ENCODE measurements at places on chromosomes 5 and 9.

GRCh38 chr5:169192536-169192935, 108.4 kb downstream of the SLIT3 start:
- no peak for DNase-seq

GRCh38 chr5:122404018-122404417, 92.0 kb downstream of the SNCAIP start:
- no peak for DNase-seq

- DNase-seq, result no peak
Observed at GRCh38 chr5:34552686-34553085, 103.4 kb upstream of the RAI14 start.

GRCh38 chr9:136060671-136061371, 34.3 kb downstream of the NACC2 start:
- DNase-seq, result no peak

DNA sequence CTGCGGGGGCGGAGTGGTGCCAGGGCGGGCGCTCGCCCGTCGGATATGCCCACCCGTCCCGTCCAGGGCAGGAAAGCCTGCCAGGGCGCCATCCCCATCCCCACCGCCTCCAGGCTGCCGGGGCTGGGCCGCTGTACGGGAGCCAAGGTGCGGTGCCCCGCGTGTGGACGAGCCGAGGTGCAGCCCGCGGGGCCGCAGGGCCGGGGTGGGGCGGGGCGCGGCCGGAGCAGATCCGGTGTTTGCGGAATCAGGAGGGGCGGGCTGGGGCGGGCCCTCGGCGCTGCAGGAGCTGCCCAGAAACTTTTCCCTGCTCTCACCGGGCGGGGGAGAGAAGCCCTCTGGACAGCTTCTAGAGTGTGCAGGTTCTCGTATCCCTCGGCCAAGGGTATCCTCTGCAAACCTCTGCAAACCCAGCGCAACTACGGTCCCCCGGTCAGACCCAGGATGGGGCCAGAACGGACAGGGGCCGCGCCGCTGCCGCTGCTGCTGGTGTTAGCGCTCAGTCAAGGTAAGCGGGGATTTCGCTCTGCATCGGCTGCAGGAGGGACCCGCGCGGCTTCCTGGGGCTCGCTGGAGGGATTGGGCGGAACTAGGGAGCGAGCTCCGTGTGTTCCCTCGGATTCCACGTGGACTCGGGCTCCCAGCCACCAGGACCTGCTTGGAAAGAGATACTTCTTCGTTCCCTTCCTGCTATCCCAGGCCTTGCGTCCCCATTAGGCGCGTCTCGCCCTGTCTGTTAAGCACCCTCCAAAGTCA, at the start of gene ITGA2:
Gene ITGA2, plus strand, starts transcription at position 328 of the 756 bp plus-strand sequence. Its CDS starts 117 bp downstream, at position 445.
- peak; percentile 56 for DNase-seq

GRCh38 chr5:151917904-151918303, 6.7 kb downstream of the GLRA1 start:
- DNase-seq, result no peak

DNA sequence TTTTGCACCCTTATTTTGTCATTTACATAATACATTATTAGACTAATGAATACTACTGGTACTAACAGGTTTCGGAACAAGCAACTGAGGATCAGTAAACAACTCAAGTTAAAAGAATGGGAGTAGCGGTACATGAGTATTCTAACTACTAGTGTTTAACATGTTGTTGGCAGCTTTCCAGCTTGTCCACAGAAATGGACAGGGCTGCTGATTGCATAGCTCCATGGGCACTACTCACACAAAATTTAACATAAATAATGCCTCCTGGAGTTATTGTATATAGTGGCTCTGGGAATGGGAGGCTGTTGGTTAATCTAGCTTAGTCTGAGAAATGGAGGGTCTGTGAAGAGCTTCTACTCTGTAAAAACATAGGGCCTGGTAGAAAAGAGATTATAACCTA, 6.7 kb downstream of the NCBP1 start:
- no peak for DNase-seq

DNA sequence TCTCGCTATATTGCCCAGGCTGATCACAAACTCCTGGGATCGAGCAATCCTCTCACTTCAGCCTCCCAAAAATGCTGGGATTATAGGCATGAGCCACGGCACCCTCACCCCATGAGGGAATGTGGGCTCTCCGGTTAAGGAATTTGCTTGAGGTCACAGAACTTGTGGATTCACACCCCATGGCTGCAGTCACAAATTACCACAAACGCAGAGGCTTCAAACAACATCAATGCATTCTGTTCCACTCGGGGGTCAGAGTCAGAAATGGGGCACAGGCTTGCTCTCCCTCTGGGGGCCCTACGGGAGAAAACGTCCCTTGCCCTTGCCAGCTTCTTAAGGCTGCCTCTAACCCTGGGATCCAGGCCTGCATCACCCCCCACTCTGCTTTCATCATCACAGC, 12.2 kb upstream of the SPINK4 start:
- no peak for DNase-seq

- no peak for DNase-seq
Observed at GRCh38 chr5:139862803-139863202, 67.2 kb downstream of the PSD2 start.

- no peak for DNase-seq
Observed at GRCh38 chr9:77556396-77556795, 91.7 kb downstream of the GNA14 start.

DNA sequence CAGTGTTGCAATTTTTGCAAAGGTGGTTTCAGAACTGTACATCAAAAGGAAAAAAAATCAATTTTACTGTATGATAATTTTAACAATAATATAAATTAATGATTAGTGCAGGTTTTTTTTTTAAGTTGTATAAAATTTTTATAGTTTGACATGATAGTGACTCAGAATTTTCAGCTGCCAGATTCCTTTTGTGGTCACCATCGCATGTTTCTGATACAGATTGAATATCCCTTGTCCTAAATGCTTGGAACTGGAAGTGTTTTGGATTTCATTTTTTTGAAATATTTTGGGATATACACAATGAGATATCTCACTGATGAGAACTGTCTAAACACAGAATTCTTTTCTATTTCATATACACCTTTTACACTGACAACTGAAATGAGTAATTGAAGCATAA, 361.3 kb downstream of the RAB3C start:
- no peak for DNase-seq

DNA sequence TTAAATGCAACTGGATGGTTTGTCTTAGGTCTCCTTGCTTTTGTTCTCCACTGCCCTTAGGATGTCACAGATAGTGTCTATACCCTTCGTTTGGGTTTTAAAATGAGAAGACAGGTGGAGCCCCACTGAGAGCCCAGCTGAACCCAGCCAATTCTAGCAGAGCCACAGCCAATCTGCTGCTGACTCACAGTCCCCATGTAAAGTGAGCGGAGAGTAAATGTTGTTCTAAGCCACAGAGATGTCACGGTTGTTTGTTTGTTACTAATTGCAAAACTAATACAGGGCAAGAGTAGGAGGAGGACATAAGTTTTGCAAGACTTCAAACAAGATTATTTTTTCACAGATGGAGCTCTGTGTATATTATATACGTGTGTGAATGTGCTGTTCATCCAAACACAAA, 50.5 kb upstream of the AGXT2 start:
- DNase-seq, result no peak

- DNase-seq, result no peak
Observed at GRCh38 chr5:173512637-173513435, 103.6 kb downstream of the BOD1 start.

- DNase-seq, result no peak
Observed at GRCh38 chr5:42387563-42387962, 35.7 kb upstream of the GHR start.

- no peak for DNase-seq
Observed at GRCh38 chr5:139760066-139761056, 35.2 kb upstream of the PSD2 start.

DNA sequence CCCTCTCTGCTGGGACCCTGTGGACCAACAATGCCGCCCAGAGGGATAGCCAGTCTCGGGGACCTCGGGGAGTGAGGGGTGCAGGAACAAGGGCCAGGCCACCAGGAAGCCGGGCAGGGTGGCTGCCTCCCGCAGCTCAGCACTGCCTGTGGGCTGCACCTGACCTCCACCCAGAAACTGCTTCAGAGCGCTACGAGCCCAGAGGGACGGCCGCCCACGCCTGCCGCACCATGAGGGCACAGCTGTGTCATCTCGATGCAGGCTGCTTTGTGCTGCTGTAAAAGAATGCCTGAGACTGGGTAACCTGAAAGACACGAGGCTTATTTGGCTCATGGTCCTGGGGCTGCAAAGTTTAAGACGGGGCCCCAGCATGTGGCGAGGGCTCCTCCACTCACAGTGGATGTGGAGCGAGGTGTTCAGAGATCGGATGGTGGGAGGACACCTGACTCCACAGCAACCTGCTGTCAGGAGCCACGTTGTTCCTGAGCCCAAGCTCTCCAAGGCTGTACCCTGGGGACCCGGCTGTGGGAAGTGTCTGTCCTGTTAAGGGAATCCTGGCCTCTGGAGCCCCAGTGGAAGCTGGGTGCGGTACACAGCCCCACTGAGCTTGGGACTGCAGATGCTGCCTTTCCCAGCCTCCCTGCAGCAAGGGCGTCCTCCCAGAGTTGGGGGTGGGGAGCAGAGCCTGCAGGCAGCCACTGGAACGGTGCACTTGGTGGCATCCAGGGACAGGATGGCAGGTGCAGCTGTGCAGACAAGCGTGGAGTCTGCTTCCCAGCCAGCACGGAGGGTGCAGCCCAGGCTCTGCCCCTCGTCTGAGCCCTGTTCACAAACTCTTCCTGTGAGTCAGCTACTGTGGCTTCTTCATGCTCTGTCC, 11.8 kb upstream of the ZDHHC11 start:
- no peak for DNase-seq
